Effector memory CD4-positive, alpha-beta T cell (primary cell): ENCODE measurements at places on chromosomes 7 and 10.

GRCh38 chr10:84208023-84208422 is 13.7 kb downstream of the CDHR1 start:
- DNase-seq: no peak

- DNase-seq: no peak
These were observed 477.5 kb downstream of the PTPRN2 start for GRCh38 chr7:158110034-158110590.

- no peak for DNase-seq
These were observed 14.4 kb upstream of the AHCYL2 start for GRCh38 chr7:129210256-129210988.

- DNase-seq: no peak
These were observed 8.7 kb downstream of the WBP1L start for GRCh38 chr10:102752266-102752930.

DNA sequence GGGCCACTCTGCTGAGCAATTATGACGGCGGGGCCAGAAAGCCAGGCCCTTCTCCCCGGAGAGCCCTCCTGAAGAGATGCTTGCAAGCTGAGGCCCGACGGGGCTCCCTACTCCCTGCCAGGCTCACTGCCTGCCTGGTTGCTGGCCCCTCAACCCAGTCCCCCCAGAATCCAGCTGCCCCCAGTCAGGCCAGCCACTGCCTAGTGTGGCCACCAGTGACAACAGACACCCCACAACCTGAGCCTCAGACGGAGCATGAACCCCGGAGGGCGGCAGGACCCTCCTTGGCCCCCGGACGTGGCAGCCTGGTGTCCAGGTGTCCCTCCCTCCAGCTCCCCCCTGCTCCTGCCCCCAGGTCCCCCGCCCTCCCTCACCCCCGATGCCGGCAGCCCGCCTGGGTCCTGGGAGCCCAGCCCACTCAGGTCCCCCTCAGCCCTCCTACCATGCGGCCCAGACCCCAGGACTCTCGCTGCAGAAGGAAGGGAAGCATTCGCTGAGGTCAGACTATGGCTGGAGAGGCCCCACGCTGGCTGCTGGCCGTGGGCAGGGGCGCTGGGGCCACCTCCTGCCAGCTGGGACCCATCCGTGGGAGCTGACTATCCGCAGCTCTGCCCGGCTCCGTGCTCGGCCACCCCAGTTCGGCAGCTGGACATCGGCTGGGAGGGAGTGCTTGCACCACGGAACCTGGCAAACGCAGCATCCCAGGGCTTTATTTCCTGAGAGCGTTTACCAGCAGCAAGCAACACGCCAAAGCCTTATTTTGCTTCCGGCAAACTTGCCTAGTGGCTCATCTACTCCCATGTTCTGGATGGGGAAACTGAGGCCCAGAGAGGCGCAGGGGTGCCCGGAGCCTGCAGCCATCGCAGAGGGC is 89.8 kb downstream of the UNCX start:
- no peak for DNase-seq

DNA sequence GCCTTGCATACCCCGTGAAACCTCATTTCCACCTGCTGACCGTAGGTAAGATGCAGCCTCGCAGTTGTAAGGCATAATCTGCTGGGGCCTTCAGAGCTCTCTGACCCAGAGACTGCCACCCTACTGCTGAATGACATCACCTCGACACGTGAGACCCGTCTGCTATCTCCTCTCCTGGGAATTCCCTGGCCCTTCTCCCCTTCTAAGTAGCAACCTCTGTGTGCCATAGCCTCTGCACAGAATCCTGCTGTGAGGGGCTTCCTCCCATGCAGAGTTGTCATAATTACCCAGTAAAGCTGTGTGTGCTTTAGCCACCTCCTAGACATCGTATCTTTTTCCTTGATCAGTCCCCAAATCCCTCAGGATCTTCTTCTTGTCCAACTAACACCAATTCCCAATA is 106.7 kb downstream of the CACNB2 start:
- no peak for DNase-seq

- DNase-seq: no peak
These were observed 9.9 kb downstream of the ARHGAP22 start for GRCh38 chr10:48594803-48595538.

DNA sequence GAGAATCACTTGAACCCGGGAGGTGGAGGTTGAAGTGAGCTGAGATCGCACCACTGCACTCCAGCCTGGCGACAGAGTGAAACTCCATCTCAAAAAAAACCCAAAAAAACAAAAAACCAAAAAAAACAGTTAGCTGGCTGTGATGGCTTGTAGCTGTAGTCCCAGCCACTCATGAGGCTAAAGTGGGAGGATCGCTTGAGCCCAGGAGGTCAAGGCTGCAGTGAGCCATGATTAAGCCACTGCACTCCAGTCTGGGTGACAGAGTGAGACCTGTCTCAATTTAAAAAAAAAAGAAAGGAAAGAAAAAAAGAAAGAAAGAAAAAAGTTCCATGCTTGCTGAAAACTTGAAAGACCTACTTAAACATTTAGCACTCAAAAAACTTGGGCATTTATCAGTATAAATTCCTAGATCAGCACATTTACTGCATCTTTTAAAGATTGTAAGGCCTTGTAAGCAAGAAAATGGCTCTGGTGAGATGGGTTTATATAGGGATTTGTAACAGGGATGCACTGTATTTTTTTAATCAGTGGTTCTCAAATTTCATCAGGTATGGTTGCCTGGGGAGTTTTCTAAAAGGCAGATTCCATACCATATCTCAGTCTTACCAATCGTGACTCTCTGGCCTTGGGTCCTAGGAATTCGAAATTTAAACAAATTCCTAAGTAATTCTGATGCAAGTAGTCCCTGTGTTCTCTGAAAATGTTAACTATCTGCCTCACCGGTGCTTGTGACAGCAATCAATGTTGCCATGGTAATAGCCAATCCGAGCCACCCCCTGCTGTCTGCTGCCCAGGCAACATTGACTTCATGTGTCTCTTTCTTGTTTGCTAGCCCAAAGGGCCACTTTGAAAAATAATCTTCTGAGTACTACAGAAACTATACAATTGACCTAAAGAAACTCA is 11.5 kb upstream of the NT5C2 start:
- no peak for DNase-seq

DNA sequence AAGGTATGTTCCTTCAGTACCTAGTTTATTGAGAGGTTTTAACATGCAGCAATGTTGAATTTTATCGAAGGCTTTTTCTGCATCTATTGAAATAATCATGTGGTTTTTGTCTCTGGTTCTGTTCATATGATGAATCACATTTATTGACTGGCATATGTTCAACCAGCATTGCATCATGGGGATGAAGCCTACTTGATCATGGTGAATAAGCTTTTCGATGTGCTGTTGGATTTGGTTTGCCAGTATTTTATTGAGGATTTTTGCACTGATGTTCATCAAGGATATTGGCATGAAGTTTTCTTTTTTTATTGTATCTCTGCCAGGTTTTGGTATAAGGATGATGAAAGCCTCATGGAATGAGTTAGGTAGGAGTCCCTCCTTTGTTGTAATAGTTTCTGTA is 204.0 kb upstream of the GNAI1 start:
- DNase-seq: no peak

DNA sequence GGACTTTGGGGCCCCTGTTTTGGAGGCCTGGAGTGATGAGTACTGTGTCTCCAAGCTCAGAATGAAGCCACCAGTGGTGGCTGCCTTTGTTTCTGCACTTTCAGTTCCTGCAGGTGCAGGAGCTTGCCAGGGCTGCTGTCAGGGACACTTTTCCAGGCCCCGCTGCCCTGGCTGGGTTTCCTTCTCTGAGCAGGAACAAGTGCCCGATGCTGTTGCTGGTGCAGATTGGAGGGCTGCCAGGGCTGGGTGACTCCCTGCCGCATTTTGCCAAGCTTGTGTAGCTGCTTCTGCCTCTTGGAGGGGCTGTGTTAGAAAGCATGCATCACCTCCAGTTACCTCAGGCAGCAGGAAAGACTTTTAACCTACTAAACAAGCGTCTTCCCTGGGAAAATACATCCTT is 211.1 kb downstream of the MGMT start:
- DNase-seq: no peak

DNA sequence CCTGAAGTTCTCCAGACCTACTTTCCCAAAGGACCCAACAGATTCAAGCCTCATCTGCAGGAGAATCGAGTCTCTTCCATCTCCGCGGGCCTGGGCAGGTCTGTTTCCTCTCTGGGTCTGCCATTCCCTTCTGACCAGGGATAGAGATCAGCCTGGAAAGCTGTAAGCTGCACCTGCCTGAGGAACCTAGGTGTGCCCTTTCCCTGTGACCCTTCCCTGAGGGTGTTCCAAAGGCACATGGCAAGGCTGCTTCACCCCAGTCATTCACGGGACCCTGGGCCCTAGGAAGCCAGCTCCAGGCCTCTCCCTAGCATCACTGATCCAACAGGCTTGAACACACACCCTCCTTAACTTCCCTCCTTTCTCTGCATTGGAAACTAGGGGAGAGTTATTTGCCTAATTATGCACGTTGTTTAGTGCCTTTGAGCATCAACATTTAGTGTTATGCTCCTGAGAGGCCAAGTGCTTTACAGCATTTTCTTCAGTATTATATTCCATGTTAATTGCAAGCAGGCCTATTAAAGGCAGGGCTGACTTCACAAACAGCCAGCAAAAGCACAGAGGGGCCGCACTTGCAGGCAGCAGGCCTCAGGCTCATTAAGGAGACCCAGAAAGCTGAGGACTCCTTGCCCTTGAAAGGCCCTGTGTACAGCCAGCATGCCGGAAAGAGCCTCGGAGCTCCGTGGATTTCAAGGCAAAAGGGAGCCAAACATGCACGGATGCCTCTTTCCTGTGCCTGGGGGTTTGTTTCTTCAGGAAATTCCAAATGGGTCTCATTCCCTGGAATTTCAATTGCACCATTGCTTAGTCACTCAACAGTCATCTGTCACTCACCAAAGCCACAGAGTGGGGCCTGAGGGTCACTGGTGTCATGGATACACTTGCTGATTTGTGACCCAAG is 91.0 kb upstream of the FAM20C start:
- DNase-seq: no peak

GRCh38 chr7:39951226-39952194 is 1.5 kb downstream of the CDK13 start:
- peak; percentile 56 for DNase-seq

DNA sequence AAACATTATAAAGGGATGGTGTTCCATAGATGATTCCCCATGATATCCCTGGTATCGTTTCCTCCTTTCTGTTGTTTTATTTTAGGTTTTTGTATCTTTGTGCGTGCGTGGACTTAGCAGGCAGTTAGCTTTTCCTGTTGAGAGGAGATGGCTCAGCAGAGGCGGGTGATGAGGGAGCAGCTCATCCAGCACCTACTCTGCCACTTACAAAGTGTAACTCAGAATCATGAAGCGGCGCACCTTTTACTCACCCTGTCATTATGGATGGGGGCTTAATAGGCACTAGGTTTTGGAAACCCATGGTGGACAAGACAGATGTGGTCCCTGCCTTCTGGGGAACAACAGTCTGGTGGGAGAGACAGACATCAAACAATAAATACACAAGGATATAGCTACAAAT is 17.1 kb downstream of the FAM241B start:
- no peak for DNase-seq

GRCh38 chr7:5382281-5382892 is 41.2 kb downstream of the TNRC18 start:
- no peak for DNase-seq

GRCh38 chr7:70655694-70656093 is 476.2 kb upstream of the GALNT17 start:
- DNase-seq: no peak

GRCh38 chr7:130831817-130832481 is 97.9 kb upstream of the KLF14 start:
- DNase-seq: no peak

DNA sequence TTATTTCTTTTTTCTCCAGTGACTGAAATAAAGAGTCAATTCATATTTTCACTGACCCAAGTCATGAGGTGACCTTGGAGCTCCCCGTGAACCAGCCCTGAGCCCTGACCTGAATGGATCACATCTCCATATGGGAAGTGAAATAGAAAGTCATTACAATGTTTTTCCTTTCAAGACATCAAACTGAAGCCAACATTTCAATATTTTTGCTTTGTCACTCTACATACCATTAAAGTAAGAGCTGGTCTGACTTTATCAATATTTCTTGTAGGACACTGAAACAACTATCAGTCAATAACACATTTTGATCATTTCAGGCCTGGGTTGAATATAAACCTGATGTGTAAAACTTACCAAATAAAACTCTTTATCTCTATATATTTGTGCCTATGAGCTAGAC is 249.8 kb upstream of the PHF14 start:
- DNase-seq: no peak

- no peak for DNase-seq
These were observed 103.5 kb upstream of the FAM20C start for GRCh38 chr7:88927-89231.

- DNase-seq: no peak
These were observed 216.1 kb upstream of the ZMIZ1 start for GRCh38 chr10:78852466-78853240.

- DNase-seq: no peak
These were observed 6.2 kb downstream of the AVL9 start for GRCh38 chr7:32501522-32501921.

DNA sequence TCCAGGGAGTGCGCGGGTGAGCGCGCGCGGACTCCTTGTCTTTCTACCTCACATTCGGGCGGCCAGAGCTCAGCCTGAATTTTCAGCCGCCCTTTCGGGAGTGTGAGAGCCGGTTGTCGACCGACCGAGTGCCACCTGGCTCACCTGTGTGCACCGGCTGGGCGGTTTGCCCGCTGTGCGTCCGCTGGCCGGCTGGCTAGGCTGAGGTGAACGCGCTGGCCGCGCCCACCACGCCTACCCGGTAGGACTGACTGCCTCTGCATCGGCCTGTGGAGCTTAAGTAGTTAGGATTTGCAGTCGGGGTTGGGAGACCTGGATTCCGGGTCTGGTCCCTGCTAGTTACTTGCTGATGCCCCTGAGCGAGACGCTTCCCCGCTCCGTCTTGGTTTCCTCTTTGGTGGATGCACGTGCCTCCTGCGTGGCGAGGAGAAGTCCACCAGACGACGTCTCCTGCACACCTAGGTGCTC is 553 bp downstream of the TSPAN15 start:
- no peak for DNase-seq

DNA sequence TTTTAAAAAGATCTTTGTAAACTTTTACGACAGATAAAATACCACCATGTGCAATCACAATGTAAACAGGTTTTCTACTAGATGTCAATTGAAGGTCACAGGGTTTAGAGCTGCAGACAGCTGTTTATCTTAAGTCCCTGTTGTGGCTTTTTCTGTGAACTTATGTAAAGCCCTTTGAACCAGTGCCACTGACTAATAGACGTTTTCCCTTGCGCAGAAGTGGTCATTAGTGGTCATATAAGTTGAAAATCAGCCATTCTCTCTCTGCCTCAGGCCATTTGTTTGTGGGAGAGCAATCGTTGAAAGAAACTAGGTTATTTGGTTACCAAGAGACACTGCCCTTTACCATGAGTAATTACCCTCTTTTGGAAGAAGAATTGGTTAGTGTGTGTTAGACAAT is 23.9 kb downstream of the CACNB2 start:
- no peak for DNase-seq

- no peak for DNase-seq
These were observed 93.2 kb downstream of the ZNF22 start for GRCh38 chr10:45093945-45094344.

- no peak for DNase-seq
These were observed 579.8 kb downstream of the PARD3 start for GRCh38 chr10:34235164-34235832.

- DNase-seq: no peak
These were observed 57.5 kb upstream of the CHCHD3 start for GRCh38 chr7:133139350-133139749.
